ENCODE measurements at places on chromosomes 11 and 22. TPM values are rescaled to one million over a fixed set of nuclear protein-coding genes. Genes with fewer than 3 reads are reported as not detected.
A peak's percentile ranks its signal among the peaks of the same experiment; 100 is the strongest.

MS4A6E gene
- total RNA-seq, result not detected

GRCh38 chr22:37932821-37933578 is 20.4 kb downstream of the C22orf23 start:
- no peak overlapping the region for H3K27ac ChIP-seq
- no peak for DNase-seq
- H3K4me3 ChIP-seq, result no peak overlapping the region
- H3K36me3 ChIP-seq, result peaks cover 11% of the 10 kb centered on the region
- H3K27me3 ChIP-seq, result no peaks in the 10 kb centered on the region
- peaks cover 13% of the 10 kb centered on the region for H3K4me1 ChIP-seq

PRODH gene
- 0.25 TPM for total RNA-seq

CHRDL2 gene
- total RNA-seq, result not detected

- no peaks in the 10 kb centered on the region for H3K36me3 ChIP-seq
- DNase-seq, result no peak
- no peak overlapping the region for H3K4me3 ChIP-seq
- H3K27me3 ChIP-seq, result no peaks in the 10 kb centered on the region
- no peak overlapping the region for H3K27ac ChIP-seq
These were observed 23.1 kb upstream of the GNB1L start for GRCh38 chr22:19877626-19878339.

DNA sequence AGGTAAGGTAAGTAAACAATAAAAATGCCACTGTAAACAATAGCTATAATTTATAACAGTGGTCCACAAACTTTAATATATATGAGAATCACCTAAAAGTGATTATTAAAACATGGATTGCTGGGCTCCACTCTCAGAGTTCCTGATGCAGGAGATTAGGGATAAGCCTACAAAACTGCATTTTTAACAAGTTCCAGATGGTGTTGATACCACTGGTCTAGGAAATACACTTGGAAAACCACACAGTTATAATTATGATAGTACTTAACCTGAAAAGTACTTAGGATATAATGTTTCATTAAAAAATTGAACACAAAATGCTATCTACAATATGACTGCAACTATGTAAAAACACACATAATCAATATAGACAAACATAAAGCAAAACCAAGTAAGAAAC is 20.4 kb downstream of the FCHSD2 start:
- no peak overlapping the region for H3K4me3 ChIP-seq
- no peak overlapping the region for H3K27ac ChIP-seq
- no peak for DNase-seq
- H3K27me3 ChIP-seq, result no peaks in the 10 kb centered on the region
- no peaks in the 10 kb centered on the region for H3K4me1 ChIP-seq
- peaks cover 29% of the 10 kb centered on the region for H3K36me3 ChIP-seq

POU2AF1 gene
- total RNA-seq, result 7.8 TPM

DUSP18 gene
- total RNA-seq, result 14.3 TPM

GRCh38 chr11:86177302-86177701 is 67.3 kb upstream of the EED start:
- H3K27me3 ChIP-seq, result no peaks in the 10 kb centered on the region
- no peak overlapping the region for H3K4me3 ChIP-seq
- peaks cover 8% of the 10 kb centered on the region for H3K36me3 ChIP-seq

GAB4 gene
- total RNA-seq, result not detected

- peaks cover 16% of the 10 kb centered on the region for H3K4me1 ChIP-seq
- H3K36me3 ChIP-seq, result no peaks in the 10 kb centered on the region
- no peak for DNase-seq
- no peak overlapping the region for H3K4me3 ChIP-seq
- H3K27ac ChIP-seq, result no peak overlapping the region
These were observed 5.5 kb downstream of the CST6 start for GRCh38 chr11:66017321-66017720.

TMEM45B gene
- 3.3 TPM for total RNA-seq

DNA sequence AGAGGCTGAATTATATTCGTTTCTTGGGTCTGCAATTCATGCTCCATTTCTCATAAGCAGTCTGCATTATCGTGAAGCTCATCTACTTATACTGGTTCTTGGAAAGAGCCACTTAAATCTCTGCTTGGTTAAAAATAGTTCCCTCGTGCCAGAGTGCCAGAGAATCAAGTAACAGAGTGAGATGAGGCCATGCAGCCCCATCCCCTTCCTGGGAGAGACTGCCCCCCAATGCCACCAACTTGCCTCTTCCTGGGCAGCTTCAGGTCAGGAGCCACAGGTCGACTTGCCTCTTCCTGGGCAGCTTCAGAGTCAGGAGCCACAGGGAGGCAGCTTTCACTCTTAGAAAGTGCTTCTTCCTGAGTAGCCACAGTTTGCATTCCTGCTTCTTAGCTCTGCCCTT is 223.9 kb upstream of the ZBED5 start:
- H3K4me1 ChIP-seq, result no peaks in the 10 kb centered on the region
- no peak overlapping the region for H3K4me3 ChIP-seq
- no peak for DNase-seq

DNA sequence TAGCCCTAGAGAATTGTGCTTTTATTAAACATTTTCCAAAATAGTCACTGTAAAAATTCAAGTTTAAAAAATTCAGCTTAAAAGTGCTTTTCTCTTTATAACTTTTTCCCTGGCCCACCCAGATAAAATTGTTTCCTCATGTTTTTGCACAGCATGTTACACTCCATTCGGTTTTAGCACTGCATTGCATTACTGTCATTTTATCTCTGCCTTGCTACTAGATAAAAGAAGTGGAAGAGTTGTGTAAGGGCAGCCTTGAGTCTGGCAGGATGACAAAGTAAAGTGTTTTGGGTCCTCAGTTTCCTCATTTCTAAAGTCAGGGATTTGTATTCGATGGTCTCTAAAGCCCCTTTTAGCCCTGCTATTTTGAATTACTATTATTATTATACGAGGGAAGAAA is 99.8 kb downstream of the ATM start:
- H3K4me1 ChIP-seq, result no peaks in the 10 kb centered on the region
- H3K4me3 ChIP-seq, result no peak overlapping the region
- no peak overlapping the region for H3K27ac ChIP-seq
- peaks cover 45% of the 10 kb centered on the region for H3K36me3 ChIP-seq
- no peaks in the 10 kb centered on the region for H3K27me3 ChIP-seq

- H3K4me1 ChIP-seq, result no peaks in the 10 kb centered on the region
- H3K36me3 ChIP-seq, result no peaks in the 10 kb centered on the region
- H3K4me3 ChIP-seq, result no peak overlapping the region
These were observed 153.0 kb downstream of the LRRC4C start for GRCh38 chr11:41306431-41306830.

OR51B2 gene
- not detected for total RNA-seq

- H3K4me3 ChIP-seq, result no peak overlapping the region
- H3K27me3 ChIP-seq, result no peaks in the 10 kb centered on the region
- peaks cover 33% of the 10 kb centered on the region for H3K4me1 ChIP-seq
These were observed 34.7 kb downstream of the USP35 start for GRCh38 chr11:78223320-78223954.

- H3K36me3 ChIP-seq, result peaks cover 13% of the 10 kb centered on the region
- no peak overlapping the region for H3K27ac ChIP-seq
- H3K4me3 ChIP-seq, result no peak overlapping the region
- H3K4me1 ChIP-seq, result peaks cover 11% of the 10 kb centered on the region
- no peaks in the 10 kb centered on the region for H3K27me3 ChIP-seq
These were observed 68.7 kb downstream of the SCN3B start for GRCh38 chr11:123585706-123586105.

- no peaks in the 10 kb centered on the region for H3K27me3 ChIP-seq
- no peak overlapping the region for H3K4me3 ChIP-seq
- no peak overlapping the region for H3K27ac ChIP-seq
- peaks cover 10% of the 10 kb centered on the region for H3K4me1 ChIP-seq
These were observed 20.6 kb upstream of the ST3GAL4 start for GRCh38 chr11:126334659-126335462.

- no peaks in the 10 kb centered on the region for H3K27me3 ChIP-seq
- DNase-seq, result no peak
- peaks cover 14% of the 10 kb centered on the region for H3K36me3 ChIP-seq
- H3K4me3 ChIP-seq, result no peak overlapping the region
These were observed 56.8 kb downstream of the FCHSD2 start for GRCh38 chr11:73085189-73085875.

- H3K27me3 ChIP-seq, result peaks cover 2% of the 10 kb centered on the region
- H3K36me3 ChIP-seq, result peaks cover 2% of the 10 kb centered on the region
- H3K27ac ChIP-seq, result no peak overlapping the region
- no peak for DNase-seq
- H3K4me1 ChIP-seq, result no peaks in the 10 kb centered on the region
These were observed 31.9 kb upstream of the APOL5 start for GRCh38 chr22:35685731-35686130.

MCAM gene
- total RNA-seq, result 6.6 TPM

GRCh38 chr22:46531581-46532175 is 5.7 kb downstream of the CELSR1 start:
- no peak overlapping the region for H3K27ac ChIP-seq
- peaks cover 13% of the 10 kb centered on the region for H3K27me3 ChIP-seq
- no peak for DNase-seq

DNA sequence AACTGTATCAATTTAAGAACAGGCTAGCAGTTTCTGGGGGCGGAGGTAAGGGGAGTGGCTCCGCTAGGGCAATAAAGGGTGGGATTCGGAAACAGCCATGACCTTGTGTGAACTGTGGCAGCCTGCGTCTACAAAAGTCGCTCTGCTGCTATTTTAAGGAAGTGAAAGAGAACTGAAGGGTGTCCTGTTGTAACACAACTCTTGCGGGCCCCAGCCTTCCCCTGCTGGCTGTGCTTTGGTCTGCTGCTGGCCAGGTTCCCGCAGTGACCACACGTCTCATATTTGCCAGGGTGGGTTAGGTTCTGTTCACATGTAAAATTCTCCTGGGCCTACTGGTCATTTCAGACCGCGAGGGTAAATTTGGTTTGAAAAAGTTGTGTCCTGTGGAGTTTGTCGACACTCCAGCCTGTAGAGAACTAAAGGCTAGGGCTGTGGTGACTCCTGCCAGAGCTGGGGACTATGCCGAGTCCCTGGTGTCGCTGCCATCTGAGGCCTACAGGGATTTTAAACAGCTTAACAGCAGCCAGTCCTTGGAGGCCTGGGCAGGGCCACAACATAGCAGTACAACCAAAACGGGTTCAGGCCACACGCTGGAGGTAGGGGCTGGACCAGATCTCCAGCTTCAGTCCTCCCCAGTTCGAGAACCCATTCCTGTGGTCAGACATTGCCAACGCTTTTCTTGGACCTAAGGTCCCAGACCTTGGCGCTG is 1.1 kb upstream of the PPFIBP2 start:
- peaks cover 30% of the 10 kb centered on the region for H3K4me1 ChIP-seq
- H3K36me3 ChIP-seq, result no peaks in the 10 kb centered on the region
- H3K27ac ChIP-seq, result peak overlapping the region; percentile 87
- peak overlapping the region; percentile 89 for H3K4me3 ChIP-seq
- H3K27me3 ChIP-seq, result peaks cover 27% of the 10 kb centered on the region

SHANK2 gene
- not detected for total RNA-seq

KCNJ1 gene
- not detected for total RNA-seq

GRCh38 chr11:130037881-130038585 is 31.7 kb upstream of the APLP2 start:
- no peaks in the 10 kb centered on the region for H3K4me1 ChIP-seq
- peaks cover 5% of the 10 kb centered on the region for H3K27me3 ChIP-seq
- DNase-seq, result no peak
- no peaks in the 10 kb centered on the region for H3K36me3 ChIP-seq
- H3K4me3 ChIP-seq, result no peak overlapping the region
- no peak overlapping the region for H3K27ac ChIP-seq

GRCh38 chr11:45660729-45661438 is 4.5 kb downstream of the CHST1 start:
- no peaks in the 10 kb centered on the region for H3K36me3 ChIP-seq
- H3K4me3 ChIP-seq, result no peak overlapping the region
- no peak overlapping the region for H3K27ac ChIP-seq
- H3K27me3 ChIP-seq, result peaks cover 41% of the 10 kb centered on the region
- no peak for DNase-seq
- H3K4me1 ChIP-seq, result peaks cover 2% of the 10 kb centered on the region

IGLL5 gene
- not detected for total RNA-seq

DNA sequence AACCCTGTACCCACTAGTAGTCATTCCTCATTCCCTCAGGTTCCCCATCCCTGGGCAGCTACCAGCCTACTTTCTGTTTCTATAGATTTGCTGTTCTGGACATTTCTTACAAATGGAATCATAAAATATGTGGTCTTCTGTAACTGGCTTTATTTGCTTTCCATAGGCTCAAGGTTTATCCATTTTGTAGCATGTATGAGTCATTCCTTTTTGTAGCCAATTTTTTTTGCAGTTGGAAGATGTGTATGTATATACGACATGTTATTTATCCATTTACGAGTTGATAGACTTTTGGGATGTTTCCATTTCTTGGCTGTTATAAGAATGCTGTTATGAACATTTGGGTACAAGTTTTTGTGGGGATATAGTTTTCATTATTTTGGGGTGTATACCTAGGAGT is 130.6 kb downstream of the WNT11 start:
- H3K27me3 ChIP-seq, result no peaks in the 10 kb centered on the region
- H3K27ac ChIP-seq, result no peak overlapping the region
- H3K36me3 ChIP-seq, result peaks cover 8% of the 10 kb centered on the region
- H3K4me3 ChIP-seq, result no peak overlapping the region
- H3K4me1 ChIP-seq, result no peaks in the 10 kb centered on the region

DNA sequence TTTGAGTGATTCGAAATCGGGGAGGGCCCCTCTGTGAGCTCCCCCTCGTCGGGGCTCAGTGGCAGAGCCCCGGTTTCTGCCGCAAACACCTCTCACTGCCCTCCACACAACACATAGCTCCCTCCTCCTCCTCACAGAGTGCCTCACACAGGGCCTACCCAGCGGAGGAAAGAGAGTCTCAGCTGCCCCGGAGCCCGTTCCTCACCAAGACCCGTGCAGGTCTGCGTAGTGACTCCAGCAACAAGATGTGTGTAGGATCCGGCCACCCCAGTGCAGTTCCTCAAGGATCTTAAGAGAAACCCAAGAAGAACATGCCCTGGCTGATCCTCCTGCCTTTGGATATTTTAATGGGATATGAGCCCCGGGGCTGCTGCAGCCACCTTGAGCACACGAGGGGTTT is 238.4 kb downstream of the BRD1 start:
- H3K4me3 ChIP-seq, result no peak overlapping the region
- H3K27me3 ChIP-seq, result no peaks in the 10 kb centered on the region
- no peak for DNase-seq

DNA sequence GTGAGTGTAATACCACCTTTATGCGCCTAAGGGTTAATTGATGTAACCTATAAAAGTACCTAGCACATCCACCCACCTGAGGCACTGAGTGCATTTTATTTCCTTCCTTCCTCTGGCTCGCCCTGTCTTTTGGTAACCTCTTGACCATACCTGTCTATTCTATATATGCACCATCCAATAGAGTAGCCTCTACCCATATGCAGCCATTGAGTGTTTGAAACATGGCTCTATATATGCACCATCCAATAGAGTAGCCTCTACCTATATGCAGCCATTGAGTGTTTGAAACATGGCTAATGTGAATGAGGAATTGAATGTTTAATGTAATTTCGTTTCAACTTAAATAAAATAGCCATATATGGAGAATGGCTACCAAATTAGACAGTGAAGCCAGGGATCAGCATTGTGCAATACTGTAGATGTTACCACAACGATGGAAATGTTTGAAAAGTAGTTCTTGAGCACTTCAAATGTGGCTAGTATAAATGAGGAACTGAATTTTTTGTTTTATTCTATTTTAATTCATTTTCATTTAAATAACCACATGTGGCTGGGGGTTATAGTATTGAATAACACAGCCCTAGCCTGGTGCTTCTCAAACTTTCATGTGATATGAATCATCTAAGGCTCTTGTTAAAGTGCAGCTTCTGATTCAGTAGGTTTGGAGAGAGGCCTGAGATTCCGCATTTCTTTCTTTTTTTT is 33.8 kb downstream of the SLC35F2 start:
- H3K4me1 ChIP-seq, result no peaks in the 10 kb centered on the region
- H3K27ac ChIP-seq, result no peak overlapping the region
- no peak overlapping the region for H3K4me3 ChIP-seq
- H3K36me3 ChIP-seq, result no peaks in the 10 kb centered on the region

DNAJB7 gene
- total RNA-seq, result not detected

APOL4 gene
- total RNA-seq, result 7.6 TPM

- H3K4me3 ChIP-seq, result no peak overlapping the region
- H3K36me3 ChIP-seq, result no peaks in the 10 kb centered on the region
- no peaks in the 10 kb centered on the region for H3K27me3 ChIP-seq
These were observed 98.0 kb upstream of the TBCEL start for GRCh38 chr11:120925944-120926343.

FJX1 gene
- total RNA-seq, result 0.08 TPM
